ENCODE measurements at places on chromosomes 4 and X. TPM values are rescaled to one million over a fixed set of nuclear protein-coding genes. Genes with fewer than 3 reads are reported as not detected.

The IQCM gene
- not detected for total RNA-seq

The PF4V1 gene
- total RNA-seq, result 0.25 TPM

The REELD1 gene
- total RNA-seq, result not detected

The CCDC120 gene
- 1.7 TPM for total RNA-seq

The P2RY4 gene
- 0.06 TPM for total RNA-seq

The AVPR2 gene
- total RNA-seq, result 1.4 TPM

The CITED1 gene
- total RNA-seq, result 0.16 TPM

The AMOT gene
- total RNA-seq, result 0.97 TPM

The SASH3 gene
- total RNA-seq, result not detected

The ATG4A gene
- 33.0 TPM for total RNA-seq

The KLHL13 gene
- total RNA-seq, result 0.82 TPM

The FREM3 gene
- total RNA-seq, result 0.76 TPM

The LYAR gene
- 20.5 TPM for total RNA-seq

The HS6ST2 gene
- total RNA-seq, result 0.13 TPM

The TRPC5OS gene
- not detected for total RNA-seq

The PROM1 gene
- total RNA-seq, result under 0.01 TPM

The NPY5R gene
- not detected for total RNA-seq

The MSMO1 gene
- 120 TPM for total RNA-seq

The MGARP gene
- total RNA-seq, result 0.94 TPM

The STPG2 gene
- 0.13 TPM for total RNA-seq

The AFM gene
- not detected for total RNA-seq

The NSUN7 gene
- total RNA-seq, result under 0.01 TPM

The CDX4 gene
- not detected for total RNA-seq

The CHRDL1 gene
- not detected for total RNA-seq

The MAGEA10 gene
- not detected for total RNA-seq

The RAI2 gene
- total RNA-seq, result 1.6 TPM

The GPR78 gene
- not detected for total RNA-seq

The MAGEB1 gene
- total RNA-seq, result not detected

The GPC4 gene
- total RNA-seq, result 2.3 TPM

The BEX3 gene
- total RNA-seq, result 284 TPM

The MND1 gene
- 6.5 TPM for total RNA-seq
